ENCODE measurements at places on chromosomes 2 and 18.

DNA sequence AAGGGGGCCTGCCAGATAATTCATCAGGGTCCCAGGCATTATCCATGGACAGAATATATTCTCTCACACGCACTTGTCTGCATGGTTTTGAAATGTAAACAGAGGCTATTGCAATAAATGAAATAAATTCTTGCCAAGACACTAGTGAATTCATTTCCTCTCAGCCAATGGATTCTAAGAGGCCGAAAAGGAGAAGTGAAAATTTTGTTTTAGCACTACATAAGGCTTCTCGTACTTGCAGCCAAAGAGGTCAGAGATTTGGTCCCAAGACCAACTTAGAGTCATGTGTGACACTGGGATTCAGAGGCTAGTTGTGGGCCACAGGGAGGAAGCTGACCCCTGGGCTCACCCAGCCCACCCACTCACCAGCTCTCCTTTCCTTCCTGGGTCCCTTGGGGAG, 184.1 kb upstream of the GLI2 start:
- DNase-seq, result peak; percentile 77

GRCh38 chr2:219309278-219309677, at the start of gene PTPRN:
TSS of gene PTPRN (minus strand) at chr2:219309401. CDS start at chr2:219309332, 69 bp downstream.
- DNase-seq, result no peak

GRCh38 chr2:172000696-172001361, 1.1 kb downstream of the METAP1D start:
- DNase-seq, result no peak

- DNase-seq, result peak; percentile 15
These were observed 13.6 kb downstream of the IMPA2 start for GRCh38 chr18:11994703-11995444.

- DNase-seq, result no peak
These were observed 158.4 kb upstream of the CDH7 start for GRCh38 chr18:65592435-65592834.

DNA sequence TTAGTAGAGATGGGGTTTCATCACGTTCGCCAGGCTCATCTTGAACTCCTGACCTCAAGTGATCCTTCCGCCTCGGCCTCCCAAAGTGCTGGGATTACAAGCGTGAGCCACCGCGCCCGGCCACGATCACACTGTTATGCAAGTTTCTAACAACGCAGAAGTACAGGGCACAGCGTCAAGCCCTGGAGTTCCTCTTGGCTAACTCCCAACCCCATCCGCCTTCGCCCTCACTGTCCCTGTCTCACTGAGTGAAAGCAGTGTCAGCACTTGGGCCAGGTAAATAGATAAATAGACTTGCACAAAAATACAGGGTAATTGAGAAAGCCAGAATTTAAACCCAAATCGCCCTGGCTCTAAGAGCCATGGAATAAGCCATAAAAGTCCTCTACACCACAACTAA, 111.7 kb downstream of the ACVR1 start:
- DNase-seq, result no peak

- DNase-seq, result no peak
These were observed 14.4 kb upstream of the SMIM21 start for GRCh38 chr18:75441896-75442295.
